ENCODE measurements at places on chromosomes 7 and 10.

GRCh38 chr10:130300608-130301020 is 164.4 kb downstream of the GLRX3 start:
- no peak for DNase-seq

GRCh38 chr10:48607356-48608278 is 2.7 kb upstream of the ARHGAP22 start:
- DNase-seq: no peak

- DNase-seq: no peak
Measured at GRCh38 chr10:31888442-31888841, 40.2 kb downstream of the ARHGAP12 start.

GRCh38 chr10:23344241-23344841 is at the start of gene C10orf67:
Gene C10orf67, minus strand, starts transcription at chr10:23344797. Its CDS starts 23 bp downstream, at chr10:23344774.
- DNase-seq: peak; percentile 36

DNA sequence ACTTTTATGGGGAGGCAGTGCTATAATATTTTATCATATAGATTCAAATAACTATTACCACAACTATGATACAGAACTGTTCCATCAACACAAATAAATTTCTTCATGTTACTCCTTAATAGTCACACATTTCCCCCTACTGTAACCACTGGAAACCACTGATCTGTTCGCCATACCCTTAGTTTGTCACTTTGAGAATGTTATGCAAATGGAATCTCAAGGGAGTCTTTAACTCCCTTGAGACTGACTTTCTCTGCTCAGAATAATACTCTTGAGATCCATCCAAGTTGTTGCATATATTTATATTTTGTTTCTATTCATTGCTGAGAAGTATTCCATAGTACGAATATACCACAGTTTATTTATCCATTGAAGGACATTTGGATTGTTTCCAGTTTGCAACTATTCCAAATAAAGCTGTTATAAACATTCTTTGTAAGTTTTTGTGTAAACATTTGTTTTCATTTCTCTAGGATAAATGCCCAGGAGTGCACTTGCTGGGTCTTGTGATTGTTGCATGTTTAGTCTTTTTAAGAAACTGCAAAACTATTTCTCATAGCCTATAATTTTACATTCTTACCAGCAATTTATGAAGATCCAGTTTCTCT is 19.7 kb upstream of the PON2 start:
- DNase-seq: no peak

DNA sequence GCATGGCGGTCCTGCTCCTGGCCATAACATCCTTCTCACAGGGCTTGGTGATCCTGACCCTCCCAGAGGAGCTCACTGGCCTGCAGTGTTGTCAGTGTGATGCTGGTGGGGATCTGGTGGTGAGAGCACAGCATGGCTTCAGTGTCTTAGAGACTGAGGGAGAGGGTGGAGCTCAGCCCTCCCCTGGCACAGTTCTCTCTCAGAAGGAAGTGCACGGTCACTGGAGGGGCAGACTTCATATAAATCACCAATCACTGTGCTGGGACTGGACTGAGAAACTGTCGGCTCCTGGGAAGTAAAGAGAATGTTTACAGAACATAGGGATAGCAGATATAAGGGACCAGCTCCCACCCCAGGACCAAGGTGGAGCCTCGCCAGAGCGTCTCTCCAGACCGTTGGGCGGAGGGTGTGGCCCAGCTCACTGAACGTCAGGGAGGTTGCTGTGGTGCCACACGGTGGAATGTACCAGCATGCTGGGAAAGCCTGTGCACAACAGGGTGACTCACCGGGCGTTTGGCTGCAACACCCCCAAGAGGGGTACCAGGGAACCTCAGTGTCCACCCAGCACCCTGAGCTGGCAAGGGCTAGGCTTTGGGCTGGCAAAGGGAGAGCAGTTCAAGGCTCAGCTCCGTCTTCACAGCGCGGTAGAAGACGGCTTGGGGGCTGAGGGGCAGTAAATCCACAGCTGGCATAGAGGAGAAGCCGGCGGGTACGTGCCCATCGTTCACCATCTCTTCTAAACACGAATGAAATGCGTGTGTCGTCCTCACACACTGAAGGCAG is 8.8 kb upstream of the GET4 start:
- no peak for DNase-seq

DNA sequence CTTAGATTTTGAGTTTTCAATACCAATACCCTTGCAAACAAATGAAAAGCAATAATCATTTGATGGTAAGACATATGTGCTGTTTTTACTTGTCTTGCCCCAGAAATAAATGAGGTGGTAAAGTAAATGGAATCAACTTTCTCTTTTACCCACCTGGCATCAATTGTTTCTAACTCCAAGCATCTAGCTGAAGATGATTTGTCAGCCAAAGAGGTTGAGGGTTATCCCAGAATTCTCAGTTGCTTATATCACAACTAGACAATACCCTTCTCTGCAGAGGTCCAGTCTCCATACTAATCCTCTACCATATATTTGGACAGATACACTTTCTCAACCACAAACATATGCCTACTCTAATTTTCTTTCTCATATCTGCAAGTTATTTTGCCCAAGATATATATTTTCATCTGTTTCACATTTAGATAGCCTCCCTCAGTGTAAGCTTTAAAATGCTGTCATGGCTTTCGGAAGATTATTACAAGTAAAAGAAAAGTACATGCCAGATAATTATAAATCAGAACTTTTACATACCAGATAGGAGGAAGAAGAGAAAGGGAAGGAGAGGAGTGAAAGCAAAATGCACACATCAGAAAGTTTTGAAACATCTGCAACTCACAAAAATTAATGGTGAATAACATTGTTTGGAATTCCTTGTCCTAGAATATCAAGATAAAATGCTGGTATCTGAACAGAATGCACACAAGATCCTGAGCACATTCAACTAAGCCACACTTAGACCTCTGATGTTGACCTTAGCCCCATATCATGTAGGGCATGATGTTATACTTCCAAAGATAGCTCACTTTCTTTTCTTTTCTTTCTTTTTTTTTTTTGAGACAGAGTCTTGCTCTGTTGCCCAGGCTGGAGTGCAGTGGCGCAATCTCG is 146.6 kb downstream of the REEP3 start:
- DNase-seq: no peak

GRCh38 chr10:75956624-75957023 is 525.2 kb downstream of the LRMDA start:
- DNase-seq: no peak

GRCh38 chr10:47365431-47366180 is 17.4 kb downstream of the RBP3 start:
- DNase-seq: no peak

DNA sequence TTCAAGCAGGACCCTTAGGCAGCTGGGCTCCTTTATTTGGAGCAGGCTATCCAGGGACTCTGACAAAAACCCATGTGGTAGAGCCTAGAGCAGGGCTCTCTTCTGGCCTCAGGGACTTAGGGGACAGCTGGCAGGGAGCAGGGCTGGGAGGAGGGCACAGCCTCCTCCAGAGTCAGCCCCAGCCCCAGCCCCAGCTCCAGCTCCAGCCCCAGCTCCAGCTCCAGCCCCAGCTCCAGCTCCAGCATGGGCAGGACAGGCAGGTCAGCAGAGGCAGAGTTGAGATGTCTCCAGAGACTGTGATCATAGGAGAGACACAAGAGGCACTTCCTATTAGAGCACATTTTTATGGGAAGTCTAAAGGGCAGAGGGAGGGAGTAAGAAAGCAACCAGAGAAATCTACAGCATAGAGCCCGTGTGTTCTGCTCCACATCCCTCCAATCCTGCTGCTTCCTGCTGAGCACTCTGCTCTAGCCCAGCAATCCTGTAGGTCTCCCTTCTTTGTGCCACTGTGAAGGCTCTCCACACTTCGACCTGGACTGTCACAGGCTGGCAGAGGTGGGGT is 13.3 kb upstream of the C10orf53 start:
- no peak for DNase-seq

- no peak for DNase-seq
Measured at GRCh38 chr7:98105942-98106544, 619 bp upstream of the LMTK2 start.

- no peak for DNase-seq
Measured at GRCh38 chr10:22003964-22004281, 393 bp upstream of the DNAJC1 start.

DNA sequence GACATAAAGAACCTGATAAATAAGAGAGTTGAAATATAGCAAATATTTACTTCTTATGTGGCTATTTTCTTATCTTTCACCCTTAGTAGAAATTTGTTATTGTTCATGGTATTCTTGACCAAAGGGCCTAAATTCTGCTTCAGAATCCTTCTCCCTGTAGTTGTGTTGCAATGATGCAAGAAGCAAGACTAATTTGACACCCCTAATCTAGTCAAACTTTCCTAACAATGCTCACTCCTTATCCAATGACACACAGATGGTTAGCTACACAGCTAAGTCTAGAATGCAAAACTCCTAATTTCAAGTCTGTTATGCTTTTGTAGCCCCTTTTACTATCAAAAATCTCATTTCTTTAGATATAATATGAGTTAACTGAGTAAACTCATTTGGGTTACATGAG is 56.1 kb downstream of the TWIST1 start:
- no peak for DNase-seq

DNA sequence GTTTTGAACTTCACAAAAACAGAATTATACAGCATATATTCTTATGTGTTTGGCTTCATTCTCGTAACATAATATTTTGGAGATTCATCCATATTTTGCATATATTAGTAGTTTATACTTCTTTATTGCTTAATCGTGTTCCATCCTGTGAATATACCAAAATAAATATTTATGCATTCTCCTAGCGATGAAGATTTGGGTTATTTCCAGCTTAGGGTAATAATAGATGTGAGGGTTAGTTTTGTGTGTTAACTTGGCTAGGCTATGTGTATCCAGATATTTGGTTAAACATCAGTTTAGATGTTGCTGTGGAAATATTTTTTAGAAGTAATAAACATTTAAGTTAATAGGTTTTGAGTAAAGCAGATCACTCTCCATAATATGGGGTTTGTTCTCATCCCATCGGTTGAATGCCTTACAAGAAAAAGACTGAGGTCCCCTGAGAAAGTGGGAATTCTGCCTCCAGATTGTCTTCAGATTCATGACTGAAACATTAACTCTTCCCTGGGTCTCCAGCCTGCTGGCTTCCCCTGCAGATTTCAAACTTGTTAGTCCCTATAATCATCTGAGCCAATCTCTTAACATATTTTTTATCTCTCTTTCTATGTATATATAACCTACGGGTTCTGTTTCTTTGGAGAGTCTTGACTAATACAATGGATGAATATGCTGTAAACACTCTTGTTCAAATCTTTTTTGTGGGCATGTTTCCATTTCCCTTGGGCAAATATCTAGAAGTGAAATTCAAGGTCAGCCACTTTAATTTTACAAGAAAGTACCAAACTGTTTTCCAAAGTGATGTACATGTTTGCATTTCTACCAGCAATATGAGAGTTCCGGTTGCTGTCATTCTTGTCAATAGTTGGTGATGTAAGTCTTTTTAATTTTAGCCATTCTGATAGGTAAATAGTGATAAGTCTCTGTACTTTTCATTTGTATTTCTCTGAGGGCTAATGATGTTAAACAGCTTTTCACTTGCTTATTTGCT is 48.7 kb downstream of the PDK4 start:
- no peak for DNase-seq

DNA sequence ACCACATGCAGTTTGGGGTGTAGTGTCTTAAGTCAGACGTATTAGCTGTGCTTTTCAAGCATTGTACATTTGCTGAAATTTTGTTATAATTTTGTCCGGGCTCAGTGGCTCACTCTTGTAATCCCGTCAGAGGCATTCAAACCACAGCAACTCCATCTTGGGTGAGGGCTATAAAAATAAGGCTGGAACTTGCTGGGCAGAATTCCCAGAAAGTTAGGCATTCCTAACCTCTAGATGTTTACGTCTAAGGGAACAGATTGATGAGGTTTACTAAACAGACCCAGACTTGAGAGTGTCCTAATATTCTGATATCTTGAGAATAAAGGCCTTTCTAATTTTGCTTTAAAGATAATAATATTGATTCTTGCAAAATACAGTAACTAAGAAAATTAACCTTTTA is 957.8 kb downstream of the NXPH1 start:
- DNase-seq: no peak

DNA sequence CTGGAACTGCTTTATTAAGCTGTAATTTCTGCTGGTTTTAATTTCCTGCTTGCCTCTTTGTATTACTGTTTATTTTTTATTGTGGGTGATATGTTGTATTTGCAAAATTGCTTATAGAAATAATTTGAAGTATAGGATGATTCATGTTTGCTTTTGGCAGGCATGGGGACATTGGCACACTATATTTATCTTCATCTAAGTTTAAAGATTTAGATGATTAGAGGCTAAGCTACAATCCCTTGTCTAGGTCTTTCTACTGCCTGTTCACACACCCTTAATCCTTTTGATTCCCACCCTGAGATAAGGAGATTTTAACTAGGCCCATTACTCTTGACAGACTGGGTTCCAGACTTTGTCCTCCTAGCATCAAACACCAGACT is 182.8 kb upstream of the KAT6B start:
- DNase-seq: no peak

GRCh38 chr10:28113202-28113601 is 114.3 kb upstream of the ODAD2 start:
- DNase-seq: no peak

GRCh38 chr7:41820111-41820671 is 117.3 kb upstream of the INHBA start:
- DNase-seq: no peak

- DNase-seq: no peak
Measured at GRCh38 chr10:73771722-73772280, 10.0 kb upstream of the CHCHD1 start.

DNA sequence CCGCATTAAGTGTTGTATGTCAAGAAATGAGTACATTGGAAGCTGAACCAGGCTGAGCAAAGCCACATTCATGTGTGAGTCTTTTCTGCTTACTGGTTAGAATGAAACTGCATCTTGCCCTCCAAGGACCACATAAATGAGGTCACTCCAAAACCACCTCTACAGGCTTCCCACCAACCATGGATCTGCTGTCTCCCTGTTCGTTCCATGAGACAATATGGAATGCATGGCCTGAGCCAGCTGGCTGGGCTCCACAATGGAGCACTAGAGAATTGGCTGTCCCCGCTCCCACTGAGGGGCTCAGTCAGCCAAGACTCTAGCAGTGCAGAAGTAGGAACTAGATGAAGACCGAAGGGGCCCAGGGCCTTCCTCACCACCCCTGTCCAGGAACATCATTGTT is 120.8 kb downstream of the TNS3 start:
- no peak for DNase-seq

DNA sequence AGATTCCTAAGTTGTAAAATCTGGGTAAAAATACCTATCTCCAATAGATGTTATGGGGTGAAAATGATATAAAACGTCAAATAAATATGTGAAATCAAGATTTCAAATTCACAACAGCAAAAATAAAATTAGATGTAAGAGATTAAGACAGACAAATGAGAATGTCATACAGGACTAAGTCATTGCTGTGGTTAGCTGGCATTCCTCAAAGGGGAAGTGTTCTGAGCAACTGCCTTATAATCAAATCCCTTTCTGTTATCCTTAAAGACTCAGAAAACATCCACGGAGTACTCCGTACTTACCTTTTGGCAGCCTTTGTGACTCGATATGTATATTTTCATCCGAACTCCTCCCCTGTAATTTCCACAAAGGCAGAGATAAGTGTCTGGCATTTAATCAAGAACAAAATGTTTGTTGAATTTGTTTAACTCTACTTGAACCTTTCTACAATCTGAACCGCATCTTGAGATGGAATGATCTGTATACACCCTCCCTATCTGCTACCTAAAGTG is 559.6 kb downstream of the GATA3 start:
- no peak for DNase-seq
